ENCODE measurements at places on chromosomes 6 and 20.

DNA sequence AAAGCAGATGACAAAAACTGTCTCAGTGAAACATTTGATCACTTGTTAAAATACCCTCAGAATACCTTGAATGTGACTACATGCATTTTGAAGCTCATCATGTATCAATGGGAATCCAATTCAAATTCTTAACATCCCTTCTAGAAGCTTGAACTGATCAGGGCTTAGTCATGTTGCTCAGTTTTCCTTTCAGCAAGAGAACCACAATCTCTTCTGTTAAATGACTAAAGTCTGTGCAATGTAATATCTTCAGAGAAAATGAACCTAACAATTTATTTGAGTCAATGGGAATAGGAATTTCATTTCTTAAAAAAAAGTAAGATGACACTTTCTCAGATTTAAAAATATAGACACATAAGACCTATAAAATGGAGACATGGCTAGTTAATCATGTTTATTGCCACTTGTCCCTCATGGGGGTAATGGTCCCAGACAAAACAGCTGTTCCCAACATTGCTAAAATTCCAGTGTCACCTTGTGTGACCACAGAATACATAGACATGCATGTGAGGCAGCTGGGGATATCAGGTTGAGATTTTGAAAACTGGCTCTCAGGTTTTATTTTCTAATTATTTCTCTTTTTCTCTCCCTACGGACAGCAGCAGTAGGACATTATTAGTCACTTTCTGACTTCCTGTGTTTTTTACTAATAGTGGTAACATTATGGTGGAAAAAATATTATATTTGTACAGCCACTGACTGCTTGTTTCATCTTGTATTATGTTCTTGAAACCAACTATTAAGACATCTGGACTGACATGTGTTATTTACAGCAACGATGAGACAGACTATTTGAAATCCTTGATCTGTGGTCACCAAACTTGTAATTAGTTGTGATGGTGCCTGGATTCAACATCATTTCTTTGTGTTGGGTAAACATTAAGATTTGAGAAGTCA lies 192.5 kb downstream of the COL9A1 start:
- peak; percentile 1 for DNase-seq

DNA sequence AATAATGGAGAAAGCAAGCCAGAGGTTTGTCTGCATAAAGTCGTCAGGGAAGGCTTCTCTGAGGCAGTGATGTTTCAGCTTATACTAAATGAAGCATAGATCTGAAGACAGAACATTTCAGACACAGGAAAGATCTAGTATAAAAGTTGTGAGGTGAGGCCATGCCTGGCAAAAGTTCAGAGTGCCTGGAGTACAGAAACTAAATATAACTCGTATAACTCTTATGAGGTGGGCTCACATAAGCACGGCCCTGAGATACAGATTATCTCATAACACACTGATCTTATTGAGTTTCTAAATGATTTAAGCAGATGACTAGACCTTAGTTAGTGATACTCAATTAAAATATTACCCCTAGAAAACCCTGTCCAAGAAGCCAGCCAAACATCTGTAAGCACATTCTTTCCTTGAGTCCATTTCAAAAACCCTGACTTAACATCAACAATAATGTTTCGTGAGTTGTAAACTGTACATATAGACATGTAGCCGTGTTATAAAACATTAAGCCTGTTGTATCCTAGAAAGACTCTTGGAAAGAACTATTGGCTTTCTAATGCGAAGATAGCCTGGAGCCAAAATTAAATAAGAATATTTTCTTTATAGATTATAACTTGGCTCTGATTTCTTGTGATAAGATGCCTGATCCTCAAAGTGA lies 667.6 kb downstream of the TENT5A start:
- DNase-seq = no peak

DNA sequence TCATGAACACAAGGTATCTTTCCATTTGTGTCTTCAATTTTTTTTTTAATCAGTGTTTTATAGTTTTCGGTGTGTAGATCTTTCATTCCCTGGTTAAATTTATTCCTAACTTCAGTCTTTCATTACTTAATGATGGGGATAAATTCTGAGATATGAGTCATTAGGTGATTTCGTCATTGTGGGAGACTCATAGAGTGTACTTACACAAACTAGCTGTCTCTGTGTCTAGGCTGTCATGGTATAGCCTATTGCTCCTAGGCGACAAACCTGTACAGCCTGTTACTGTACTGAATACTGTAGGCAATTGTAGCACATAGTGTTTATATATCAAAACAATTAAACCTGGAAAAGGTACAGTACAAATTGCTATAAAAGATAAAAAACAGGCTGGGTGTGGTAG lies 42.1 kb downstream of the SMAP1 start:
- peak; percentile 90 for DNase-seq

- no peak for DNase-seq
Observed at GRCh38 chr6:132425176-132425575, 23.9 kb upstream of the MOXD1 start.

- no peak for DNase-seq
Observed at GRCh38 chr6:70998148-70998547, 41.3 kb upstream of the B3GAT2 start.

- no peak for DNase-seq
Observed at GRCh38 chr6:40473026-40473425, 114.1 kb downstream of the LRFN2 start.

DNA sequence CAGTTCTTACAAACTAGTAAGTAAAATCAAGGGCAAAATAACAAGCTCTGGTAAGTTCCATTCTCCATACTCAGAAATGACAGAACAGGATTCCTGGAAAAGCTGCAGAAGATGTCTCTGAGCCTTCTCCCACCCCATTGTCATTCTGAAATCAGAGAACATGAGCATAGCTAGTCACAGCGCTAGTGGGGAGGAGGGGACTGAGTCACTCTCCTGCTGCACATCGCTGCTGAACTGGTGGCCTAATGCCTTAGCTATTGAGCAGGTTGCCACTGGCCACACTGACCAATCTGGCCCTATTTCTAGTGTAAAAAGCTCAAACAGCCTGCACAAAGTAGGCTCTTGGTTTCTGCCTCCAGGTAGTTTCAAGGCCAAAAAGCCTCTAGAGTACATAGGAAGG lies 26.1 kb upstream of the RIPPLY2 start:
- DNase-seq = no peak

DNA sequence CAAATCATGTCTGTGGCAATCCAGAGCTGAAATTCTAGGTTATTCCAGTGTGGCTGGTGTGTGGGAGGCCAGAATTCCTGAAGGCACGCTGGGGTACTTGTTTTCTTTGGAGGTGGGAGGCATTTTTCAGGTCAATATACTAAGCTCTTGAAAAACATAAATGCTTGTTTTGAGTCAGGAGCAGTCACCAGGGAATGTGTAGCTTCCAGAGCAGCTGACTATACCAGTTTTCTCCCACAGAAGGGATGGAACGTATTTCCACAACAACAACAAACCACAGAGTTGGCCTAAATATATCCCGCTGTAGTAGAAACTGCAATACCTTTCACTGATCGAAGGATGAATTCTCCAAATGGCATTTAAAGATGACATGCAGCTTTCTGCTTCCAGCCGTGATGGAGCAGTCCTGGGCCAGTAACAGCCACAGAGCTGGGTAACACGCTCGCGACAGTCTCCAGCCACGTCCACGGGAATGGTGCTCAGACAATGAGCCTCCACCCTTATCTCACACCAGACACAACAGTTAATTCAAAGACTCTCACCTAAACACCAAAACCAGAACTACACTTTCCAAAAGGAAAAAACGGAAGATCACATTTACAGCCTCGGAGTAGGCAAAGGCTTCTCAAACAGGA lies 23.2 kb downstream of the CHRNA4 start:
- no peak for DNase-seq

GRCh38 chr6:95599706-95600105 lies 22.4 kb downstream of the MANEA start:
- DNase-seq = no peak

DNA sequence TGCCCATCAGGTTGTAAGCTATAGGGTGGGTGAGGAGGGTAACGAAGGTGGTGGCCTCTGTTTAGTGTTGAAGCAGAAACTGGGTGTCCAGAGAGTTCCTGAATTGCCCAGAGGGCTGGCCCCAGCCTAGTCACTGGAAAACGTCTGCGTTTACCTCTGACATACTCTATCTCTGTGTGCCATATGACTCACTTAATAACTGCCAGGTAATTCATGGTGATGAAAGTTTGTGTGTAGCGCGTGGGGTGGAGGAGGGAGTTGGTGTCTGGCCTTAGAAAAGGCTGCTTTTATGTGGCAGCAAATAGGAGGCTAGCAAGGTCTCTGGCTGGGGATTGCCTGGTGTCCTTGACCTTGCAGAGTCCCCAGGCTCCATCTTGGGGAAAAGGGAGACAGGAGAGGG lies 47.3 kb downstream of the SLC35D3 start:
- DNase-seq = no peak

- DNase-seq = peak; percentile 10
Observed at GRCh38 chr20:23021951-23022350, 13.2 kb upstream of the SSTR4 start.

DNA sequence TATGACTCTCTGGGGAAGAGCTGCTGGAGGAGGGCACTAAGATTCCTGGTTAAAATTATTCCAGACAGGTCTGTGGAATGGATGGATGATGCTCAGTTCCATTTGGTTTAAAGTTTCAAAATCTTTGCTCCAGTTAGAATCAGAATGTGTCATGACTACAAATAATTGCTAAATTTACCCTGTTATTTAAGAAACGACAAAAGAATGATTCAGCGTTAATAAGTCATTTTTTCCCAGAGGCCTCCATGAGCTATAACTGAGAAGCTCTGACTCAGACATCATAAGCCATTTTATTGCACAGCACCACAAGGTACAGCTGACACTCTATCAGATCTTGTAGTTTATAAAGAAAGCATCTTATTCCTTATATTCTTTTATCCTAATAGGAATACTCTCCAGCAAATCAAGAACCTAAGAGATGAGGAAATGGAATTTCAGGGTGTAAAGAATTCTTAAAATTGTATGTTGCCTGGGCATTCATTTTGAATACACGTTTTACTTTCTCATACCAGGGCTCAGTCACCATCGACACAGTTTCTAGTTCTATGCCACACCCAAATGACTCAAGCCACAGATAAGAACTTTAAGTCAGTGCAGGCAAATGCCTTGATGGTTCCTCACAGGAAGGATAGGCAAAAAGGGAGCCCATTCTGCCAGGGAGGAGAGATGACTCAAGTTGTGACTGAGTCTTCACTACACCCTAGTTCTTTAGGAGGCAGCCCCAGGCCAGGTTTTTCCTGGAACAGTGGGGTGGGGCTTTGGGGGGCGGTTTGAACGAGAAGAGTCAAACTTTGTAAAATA lies 636.0 kb downstream of the MMUT start:
- DNase-seq = peak; percentile 97

- no peak for DNase-seq
Observed at GRCh38 chr20:63261060-63261794, 7.0 kb upstream of the NKAIN4 start.

DNA sequence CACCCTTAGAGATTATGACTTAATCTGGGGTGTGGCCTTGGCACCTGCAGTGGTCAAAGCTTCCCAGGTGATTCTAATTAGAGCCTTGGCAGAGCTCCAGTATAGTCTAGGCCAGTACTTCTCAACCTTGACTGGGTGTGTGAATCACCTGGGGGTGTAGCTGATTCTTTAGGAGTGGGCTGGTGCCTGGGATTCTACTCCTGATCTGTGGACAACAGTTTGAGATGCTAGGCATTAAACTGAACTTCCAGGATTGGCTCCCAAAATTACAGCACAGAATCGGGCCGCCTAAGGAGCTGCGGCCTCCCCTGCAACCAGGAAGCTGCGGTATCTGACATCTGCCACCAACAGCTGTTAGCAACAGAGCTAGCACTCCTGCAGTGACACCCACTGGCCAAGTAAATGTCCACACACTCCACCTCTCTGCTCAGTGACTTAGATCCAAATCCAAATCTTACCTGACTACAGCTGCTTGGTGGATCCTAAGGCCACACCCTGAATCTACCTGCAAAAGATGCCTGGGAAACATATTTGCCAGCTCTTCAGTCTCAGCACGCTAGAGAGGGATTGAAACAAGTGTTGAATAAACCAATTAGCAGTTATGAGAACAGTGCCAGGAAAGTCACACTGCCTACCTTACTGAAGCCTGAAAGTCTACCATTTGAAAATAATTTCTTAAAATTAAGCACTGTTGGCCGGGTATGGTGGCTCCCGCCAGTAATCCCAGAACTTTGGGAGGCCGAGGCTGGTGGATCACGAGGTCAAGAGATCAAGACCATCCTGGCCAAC lies 126.7 kb downstream of the UNC5CL start:
- no peak for DNase-seq

DNA sequence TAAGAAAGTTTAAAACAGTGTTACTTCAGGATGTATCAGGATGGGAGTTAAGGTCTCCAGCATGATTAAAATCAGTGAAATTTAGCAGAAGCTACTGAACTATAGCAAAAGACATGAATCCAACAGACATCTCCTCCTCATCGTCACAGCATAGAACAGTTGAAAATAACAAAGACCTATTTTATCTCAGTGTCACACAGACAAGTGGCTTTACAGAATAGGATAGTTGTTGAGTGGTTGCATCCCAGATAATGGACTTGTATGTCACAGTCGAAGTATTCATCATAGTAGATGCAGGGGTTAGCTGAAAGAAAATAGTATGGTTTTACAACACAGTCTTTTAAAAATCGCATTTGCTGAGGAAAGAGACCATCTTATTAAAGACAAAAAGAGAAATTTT lies 31.2 kb downstream of the CRISP1 start:
- no peak for DNase-seq

- no peak for DNase-seq
Observed at GRCh38 chr6:167733740-167734661, 92.7 kb upstream of the AFDN start.

DNA sequence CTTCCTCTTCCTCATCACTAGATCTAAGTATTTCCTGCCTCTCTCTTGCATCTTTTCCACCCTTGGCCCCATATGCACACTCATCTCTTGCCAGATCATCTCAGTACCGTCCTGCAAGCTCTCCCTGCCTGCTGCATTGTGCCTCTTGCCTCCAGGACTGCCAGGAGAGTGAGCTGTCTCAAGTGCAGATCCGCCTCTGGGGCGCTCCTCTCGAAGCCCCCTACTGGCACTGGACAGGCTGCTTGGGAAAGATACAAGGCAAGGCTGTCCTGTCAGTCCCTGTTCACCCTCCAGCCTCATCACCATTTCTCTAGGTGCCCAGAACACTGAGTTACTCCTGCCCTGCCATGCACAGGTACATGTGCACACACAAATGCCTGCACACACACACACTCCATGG lies 10.2 kb downstream of the SYNDIG1 start:
- DNase-seq = no peak

Data from IMR-90 (cell line).